ENCODE measurements at places on chromosomes 12 and 14.

DNA sequence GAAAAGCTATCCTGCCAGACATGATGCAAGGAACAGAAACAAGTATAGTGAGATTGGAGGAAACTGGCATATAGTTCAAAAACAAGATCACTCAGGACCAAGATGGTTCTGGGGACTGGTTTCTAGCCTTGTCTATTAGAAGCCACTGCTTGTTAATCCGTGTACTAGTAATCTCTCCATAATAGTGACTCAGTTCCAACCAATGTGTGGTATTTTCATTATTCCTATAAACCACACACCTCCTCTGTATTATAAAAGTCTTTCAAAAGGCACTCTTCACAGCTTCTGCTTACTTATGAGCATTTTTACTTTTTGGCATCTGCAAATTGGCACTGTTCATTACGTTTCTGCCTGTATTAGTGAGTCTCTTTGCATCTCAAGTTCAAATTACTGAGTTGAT lies 140.3 kb downstream of the SLC6A15 start:
- peak; percentile 32 for DNase-seq

GRCh38 chr12:103783744-103784664 lies 57.0 kb downstream of the NT5DC3 start:
- no peak for DNase-seq

DNA sequence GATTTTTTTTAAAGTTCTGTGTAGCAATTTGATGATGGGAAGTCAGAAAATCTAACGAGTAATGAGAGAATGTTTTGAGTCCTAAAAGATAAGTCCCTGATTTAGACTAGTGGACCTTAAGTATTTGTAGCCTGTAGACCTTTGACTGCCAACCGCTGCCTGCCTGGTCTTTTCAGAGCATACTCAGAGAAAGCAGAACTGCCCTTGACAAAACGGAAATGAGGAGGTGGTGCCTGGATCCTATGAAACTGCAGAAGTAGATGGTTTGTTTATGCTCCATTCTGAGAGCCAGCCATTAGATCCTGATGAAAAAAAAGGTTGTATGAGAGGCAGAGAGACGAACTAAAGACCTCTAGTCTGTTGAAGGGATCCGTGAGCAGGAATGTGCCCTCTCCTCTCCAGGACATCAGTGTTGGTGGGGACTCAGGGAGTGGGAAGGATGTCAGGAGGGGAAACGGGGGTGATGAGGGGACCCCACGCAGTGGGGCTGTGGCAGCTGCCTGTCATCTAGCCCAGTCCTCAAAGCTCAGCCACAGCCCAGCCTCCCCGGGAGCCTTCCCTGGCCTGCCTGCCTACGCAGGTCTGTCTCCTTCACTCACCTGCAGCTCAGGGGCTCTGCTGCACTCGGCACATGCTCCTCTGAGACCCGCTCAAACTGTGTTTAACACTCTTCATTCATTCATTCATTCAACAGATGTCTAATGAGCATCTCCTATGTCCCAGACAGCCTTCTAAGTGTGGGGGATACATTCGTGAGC lies 447.5 kb downstream of the AACS start:
- DNase-seq = no peak

- DNase-seq = no peak
Observed at GRCh38 chr14:66508547-66508845, 549 bp downstream of the GPHN start.

DNA sequence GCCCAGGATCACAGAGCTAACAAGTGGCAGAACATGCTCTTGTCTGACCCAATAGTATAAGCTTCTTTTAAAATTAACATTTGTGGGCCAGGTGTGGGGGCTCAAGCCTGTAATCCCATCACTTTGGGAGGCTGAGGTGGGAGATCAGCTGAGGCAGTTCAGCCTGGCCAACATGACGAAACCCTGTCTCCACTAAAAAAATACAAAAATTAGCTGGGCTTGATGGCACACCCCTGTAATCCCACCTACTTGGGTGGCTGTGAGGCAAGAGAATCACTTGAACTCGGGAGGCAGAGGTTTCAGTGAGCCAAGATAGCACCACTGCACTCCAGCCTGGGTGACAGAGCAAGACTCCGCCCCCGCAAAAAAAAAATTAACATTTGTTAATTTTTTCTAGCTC lies 33.0 kb upstream of the IL22 start:
- no peak for DNase-seq

GRCh38 chr14:78983126-78983525 lies 813.0 kb downstream of the NRXN3 start:
- DNase-seq = peak; percentile 6

GRCh38 chr12:46509135-46509534 lies 136.6 kb upstream of the SLC38A2 start:
- DNase-seq = no peak

DNA sequence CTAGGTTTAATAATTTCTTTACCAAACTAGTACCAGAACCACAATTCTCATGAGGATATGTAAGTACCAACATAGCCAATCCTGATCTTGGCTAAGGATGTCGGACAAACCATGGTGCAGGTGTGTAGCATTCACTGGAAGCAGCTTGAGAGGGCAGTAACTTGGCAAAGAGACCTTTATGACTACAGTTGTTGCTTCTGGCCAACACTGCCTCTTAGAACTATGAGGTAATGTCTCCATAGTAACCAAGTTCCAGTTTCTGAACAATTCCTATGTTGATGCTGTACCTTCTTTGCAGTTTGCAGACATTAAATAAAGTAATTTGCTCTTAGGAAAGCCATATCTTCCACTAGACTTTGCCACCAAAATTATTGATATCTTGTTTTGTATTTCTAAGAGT lies at the start of gene LMNTD1:
Gene LMNTD1 (minus strand): TSS at position 186 of the 400 bp plus-strand sequence. CDS start 324 bp downstream, outside the sequence.
- peak; percentile 35 for DNase-seq

GRCh38 chr12:56086096-56086495 lies 6.1 kb downstream of the ERBB3 start:
- DNase-seq = no peak

GRCh38 chr14:52923902-52924575 lies 26.8 kb downstream of the FERMT2 start:
- DNase-seq = no peak

- no peak for DNase-seq
Observed at GRCh38 chr12:69324797-69325466, 23.2 kb upstream of the LYZ start.

- no peak for DNase-seq
Observed at GRCh38 chr14:56098021-56098420, 20.2 kb upstream of the PELI2 start.

- no peak for DNase-seq
Observed at GRCh38 chr14:69773571-69774276, 6.8 kb downstream of the SRSF5 start.

DNA sequence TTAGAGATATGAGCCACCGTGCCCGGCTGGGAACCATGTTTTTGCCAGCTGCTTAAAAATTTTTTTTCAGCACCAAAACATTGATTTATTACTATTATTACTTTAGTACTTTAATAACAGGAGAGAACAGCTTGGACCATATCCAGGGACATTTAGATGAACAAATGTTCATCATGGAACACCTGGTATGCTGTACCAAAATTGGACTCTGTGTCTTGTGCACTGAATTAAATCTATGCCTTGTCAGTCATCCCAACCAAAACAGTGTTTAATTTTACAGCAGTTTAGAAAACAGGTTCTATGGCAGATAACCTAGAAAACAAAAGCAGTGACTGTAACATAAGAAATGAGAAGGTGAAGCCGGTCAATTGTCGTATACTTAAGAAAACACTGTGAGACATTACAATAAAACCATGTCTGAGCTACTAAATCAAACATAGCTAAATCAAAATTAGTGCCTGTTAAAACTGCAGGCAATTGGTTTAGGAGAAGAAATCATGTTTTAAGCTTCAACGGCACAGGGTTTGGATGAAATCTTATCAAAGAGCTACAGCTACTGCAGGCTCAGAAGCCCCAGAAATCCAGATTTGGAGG lies 58.2 kb upstream of the PYGL start:
- DNase-seq = no peak

GRCh38 chr12:88496891-88497371 lies 83.3 kb downstream of the KITLG start:
- no peak for DNase-seq

- DNase-seq = no peak
Observed at GRCh38 chr12:124667506-124668326, 100.3 kb upstream of the NCOR2 start.

Data from GM03348 (cell line).